ENCODE measurements at places on chromosomes 11 and 22.

DNA sequence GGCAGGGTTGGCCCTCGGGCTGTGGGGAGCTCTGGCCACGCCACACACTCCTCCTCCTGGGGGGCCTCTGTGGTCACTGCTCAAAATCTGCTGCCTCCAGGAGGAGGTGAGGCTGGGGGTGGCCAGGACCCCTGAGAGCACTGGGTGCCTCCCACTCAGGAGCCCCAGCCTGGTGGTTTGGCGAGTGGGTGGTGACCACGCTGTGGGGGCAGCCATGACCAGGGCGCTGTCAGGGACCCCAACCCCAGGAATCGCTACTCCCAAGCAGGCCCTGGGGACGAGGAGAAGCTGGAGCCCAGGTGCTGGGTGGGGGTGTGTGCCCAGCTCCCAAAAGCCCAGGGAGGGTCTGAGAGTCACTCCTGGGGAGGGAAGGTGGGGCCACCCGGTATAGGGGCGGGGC, 30.1 kb downstream of the TSPAN4 start:
- no peak for DNase-seq

DNA sequence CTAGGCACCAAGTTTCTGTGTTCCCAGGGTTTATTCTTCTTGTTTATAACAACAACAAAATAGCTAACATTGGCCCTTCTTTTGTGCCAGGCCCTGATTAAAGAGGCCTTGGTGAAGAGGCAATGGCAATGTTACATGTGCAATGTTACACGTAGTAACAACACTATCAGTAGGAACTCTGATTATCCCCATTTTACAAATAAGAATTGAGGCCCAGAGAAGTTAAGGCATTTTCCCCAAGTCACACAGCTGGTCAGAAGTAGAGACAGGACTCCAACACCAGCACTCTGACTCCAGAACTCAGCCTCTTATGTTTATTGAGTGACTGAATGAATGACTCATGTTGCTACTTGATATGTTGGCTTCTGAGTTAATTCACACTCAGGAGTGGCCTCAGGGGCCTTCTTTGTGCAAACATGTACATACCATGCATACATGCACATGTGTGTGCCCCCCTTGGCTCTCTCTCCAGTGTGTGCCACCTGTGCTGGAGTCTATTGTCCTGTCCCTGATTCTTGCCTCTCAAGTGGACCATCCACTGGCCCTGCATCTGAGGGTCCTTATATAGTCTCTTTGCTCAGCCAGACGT, 98.4 kb downstream of the TP53I11 start:
- DNase-seq = no peak

DNA sequence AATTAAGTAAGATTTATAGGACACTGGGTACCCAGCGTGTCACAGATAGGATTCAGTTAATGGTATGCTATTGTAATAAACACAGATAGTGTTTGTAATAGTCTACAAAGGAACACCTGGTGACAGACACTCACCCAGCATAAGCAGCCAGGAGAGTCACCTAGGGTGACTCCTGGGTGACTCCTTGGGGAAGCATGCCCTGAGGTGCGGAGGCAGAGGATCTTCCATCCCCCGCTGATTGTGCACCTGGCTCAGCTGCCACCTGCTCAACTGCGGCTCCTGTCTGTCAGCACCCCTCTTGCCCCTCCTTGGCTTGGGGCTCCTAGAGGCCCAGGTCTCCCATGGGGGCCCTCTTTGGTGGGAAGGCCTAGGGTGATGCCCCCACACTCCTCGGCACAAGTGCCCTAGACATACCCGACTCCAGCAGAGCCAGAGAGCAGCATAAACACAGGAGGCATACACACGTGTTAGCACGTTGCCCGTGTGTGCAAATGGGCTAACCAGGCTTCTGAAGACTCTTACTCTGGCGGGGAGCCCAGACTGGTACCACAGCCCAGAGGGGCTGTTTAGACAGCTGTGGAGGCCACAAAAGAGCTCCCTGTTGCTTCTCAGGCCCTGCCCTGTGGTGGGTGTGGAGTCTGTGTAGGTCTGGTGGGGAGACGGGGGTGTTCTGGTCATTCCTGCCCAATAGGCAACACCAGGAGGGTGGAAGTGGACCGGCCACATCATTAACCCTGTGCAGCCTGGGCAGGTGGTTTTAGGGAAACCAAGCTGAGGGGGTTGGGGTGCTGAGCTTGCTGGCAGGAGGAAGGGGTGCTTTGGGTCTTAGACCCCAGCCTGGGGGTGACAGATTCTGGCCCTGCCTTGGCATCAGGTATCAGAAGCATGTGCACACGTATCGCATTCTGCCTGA, 3.0 kb downstream of the INPPL1 start:
- no peak for DNase-seq

GRCh38 chr22:48357961-48358360, 1469.7 kb downstream of the BRD1 start:
- DNase-seq = no peak

GRCh38 chr11:35005141-35005780, 88.8 kb downstream of the PDHX start:
- no peak for DNase-seq

GRCh38 chr22:48098243-48098920, 1335.9 kb downstream of the TBC1D22A start:
- no peak for DNase-seq

DNA sequence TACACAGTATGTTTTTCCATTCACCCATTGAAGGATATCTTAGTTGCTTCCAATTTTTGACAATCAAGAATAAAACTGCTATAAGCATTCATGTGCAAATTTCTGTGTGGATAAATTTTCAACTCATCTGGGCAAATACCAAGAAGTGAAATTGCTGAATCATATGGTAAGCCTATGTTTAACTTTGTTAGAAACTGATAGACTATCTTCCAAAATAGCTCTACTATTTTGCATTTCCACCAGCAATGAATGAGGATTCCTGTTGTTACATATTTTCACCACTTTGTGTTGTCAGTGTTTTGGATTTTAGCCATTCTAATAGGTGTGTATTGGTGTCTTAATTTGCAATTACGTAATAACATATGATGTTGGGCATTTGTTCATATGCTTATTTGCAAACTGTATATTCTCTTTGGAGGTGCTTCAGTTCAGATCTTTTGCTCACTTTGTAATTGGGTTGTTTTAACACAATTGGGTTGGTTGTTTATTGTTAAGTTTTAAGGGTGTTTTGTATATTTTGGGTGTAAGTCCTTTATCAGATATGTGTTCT, 49.2 kb upstream of the FAM181B start:
- no peak for DNase-seq

DNA sequence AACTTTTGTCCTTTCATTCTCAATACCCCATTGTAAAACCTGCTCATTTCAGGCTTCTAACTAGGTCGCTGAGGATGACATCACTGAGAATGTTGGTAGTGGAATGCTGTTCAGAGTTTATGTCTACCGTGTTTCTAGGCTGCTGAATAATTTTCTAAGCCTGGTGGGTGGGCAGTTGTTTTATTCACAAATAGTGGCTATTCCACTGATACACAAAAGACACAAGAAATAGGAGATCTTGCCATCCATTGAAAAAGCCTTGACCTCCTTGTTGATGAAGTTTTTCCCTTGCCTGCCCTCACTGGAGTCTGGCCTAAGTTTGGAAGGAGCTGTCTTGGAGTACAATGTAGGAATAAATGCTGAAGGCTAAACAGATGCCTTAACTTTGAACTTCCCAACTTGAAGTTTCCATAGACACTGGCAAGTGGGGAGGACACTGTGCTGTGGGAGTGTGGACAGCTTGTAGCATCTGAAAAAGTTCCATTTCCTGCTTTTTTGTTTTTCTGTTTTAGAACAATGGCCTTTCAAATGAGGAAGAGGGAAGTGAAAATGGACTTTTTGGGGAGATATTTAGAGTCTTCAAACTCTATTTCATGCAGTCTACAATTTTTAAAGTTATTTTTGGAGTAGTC, 59.2 kb downstream of the TRIM44 start:
- peak; percentile 64 for DNase-seq

- DNase-seq = no peak
Observed at GRCh38 chr11:66720899-66721470, 8.0 kb downstream of the SPTBN2 start.

DNA sequence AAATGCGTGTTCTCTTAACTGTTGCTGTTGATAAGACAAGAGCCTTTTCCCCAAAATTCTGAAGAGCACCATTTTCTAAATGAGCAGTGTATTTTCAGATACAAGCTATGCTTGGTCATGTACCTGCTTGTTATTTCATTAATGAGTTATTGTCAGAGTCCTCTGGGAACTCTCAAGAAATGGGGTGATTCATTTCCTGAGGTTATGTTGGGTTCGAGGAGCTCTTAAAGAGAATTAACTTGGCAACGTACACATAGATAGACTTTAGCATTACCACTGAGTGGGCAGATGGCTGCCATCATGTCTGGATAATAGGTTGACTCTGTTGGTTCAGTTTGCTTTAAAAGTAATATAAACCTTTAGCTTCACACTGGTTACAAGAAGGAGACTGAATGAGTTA, 87.9 kb upstream of the SORL1-AS1 start:
- no peak for DNase-seq

All from lung microvascular endothelial cell (primary cell).